ENCODE measurements at places on chromosomes 7 and 10. TPM values are rescaled to one million over a fixed set of nuclear protein-coding genes. Genes with fewer than 3 reads are reported as not detected.

CFAP58 gene
- total RNA-seq, result 1.9 TPM

AKR1C4 gene
- not detected for total RNA-seq

GRCh38 chr10:109207361-109207760 is 716.0 kb downstream of the XPNPEP1 start:
- no peak overlapping the region for H3K27ac ChIP-seq
- no peaks in the 10 kb centered on the region for H3K27me3 ChIP-seq
- no peaks in the 10 kb centered on the region for H3K36me3 ChIP-seq
- no peak overlapping the region for H3K4me3 ChIP-seq

OR2A5 gene
- not detected for total RNA-seq

- H3K27ac ChIP-seq, result no peak overlapping the region
- no peaks in the 10 kb centered on the region for H3K36me3 ChIP-seq
- DNase-seq, result no peak
- no peaks in the 10 kb centered on the region for H3K27me3 ChIP-seq
- H3K4me3 ChIP-seq, result no peak overlapping the region
These were observed 160.7 kb downstream of the MAD1L1 start for GRCh38 chr7:2072042-2072441.

DNA sequence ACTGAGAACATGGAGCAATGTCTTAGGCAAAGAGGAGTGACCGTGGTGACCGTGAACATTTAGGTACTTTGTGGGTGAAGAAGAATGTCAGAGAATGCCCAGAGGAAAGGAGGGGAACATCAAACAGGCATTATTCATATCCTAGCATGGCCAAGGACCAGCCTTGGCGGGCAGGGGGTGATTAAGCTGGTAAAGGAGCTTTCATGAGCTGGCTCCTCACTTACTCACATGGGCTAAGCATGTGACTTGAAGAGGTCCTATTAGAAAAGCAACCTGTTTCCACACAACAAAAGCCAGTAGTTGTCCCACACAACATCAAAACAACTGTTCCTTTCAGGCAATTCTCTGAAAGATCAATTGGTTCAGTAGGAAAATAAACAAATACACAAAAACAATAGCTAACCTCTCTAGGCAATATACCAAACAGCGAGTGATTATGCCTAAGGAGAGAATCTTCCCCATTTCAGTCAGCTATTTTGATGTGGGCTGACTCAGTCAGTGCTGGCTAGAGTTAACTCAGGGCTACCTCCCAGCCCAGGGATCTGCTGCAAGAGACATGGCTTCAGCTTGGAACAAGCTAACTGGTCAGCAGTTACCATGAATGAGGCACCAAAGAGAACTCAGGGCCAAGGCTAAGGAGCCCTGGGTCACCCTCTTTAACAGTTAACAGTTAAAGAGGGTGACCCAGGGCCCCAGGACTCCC is 283.5 kb downstream of the ARHGAP12 start:
- no peak overlapping the region for H3K4me3 ChIP-seq
- H3K27ac ChIP-seq, result no peak overlapping the region
- H3K4me1 ChIP-seq, result no peaks in the 10 kb centered on the region
- no peaks in the 10 kb centered on the region for H3K27me3 ChIP-seq
- H3K36me3 ChIP-seq, result no peaks in the 10 kb centered on the region

Measured in prostate gland (tissue), 2 donors.